Activated CD8-positive, alpha-beta memory T cell treated with anti-CD3 and anti-CD28 coated beads, Interleukin-2, amount 10 ng/mL, durations not matched to agents 7 days and 5 days (primary cell): ENCODE measurements at places on chromosomes 2 and 18. TPM values are rescaled to one million over a fixed set of nuclear protein-coding genes. Genes with fewer than 3 reads are reported as not detected.

Gene CCDC88A
- total RNA-seq: 15.9 TPM

DNA sequence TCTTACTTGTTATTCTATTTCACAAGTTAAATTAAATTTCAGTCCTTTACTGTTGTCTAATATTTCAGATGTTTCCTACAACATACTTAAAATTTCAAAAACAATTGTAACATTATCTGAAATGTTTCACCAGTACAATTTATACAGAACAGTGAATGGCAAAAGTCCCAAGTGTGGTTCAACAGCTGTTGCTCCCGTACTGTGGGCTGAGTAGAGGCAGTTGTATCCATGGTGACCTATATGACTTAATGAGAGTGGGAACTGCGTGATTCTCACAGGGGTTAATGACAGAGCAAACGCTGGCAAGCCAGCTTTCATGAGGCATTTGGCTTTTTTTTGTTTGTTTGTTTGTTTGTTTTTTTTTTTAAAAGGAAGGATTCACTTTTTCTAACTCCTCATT, 5.3 kb upstream of the PLCL1 start:
- no peak for DNase-seq

Gene PCGF1
- 15.5 TPM for total RNA-seq

- DNase-seq: no peak
These were observed 43.6 kb downstream of the NOL10 start for GRCh38 chr2:10646153-10646552.

DNA sequence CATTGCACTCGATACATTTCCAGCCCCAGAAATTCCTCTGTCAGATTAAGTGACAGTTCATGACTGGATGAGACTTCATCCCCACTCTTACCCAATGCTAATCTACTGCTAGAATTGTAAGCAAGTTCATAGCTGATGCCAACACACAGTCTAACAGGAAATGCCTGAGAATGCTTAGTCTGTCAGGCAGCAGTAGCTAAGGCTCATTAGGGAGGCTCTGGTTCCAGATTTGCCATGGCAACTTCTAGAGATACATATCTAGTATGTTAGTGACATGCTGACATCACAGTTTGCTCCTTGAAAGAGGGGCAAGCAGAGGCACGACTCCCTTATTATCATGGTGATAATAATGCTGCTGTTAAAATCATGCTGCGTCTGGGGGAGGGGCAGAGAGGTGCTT, 198.4 kb downstream of the RBM43 start:
- DNase-seq: no peak

Gene GALR1
- not detected for total RNA-seq

- DNase-seq: no peak
These were observed 46.7 kb downstream of the SDC1 start for GRCh38 chr2:20178249-20178607.

Gene UGT1A10
- not detected for total RNA-seq

GRCh38 chr2:54897420-54898310, 152.6 kb downstream of the RTN4 start:
- DNase-seq: no peak

DNA sequence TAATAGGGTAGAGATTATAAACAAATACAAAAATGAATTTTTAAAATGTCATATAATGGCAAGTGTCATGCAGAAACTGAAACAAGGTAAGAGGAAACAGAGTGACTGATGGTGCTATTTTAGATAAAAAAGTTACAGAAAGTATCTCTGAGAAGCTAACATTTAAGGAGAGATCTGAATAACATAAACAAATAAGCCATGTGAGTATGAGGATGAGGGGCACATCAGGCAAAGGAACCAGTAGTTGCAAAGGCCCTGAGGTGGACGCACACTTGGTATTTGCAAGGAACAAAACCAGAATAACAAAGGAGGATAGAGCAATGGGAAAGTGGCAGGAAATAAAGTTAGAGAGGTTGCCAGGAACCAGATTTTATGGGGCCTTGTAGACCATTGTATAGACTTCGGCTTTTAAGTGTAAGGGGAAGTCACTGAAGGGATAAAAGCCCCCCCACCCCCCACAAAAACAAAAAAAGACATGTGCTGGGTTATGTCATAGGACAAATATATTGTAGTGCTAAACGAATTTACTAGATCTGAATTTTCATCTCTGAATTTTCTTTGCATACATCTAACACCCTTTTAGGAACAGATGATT, 159.2 kb downstream of the DTNB start:
- DNase-seq: no peak

DNA sequence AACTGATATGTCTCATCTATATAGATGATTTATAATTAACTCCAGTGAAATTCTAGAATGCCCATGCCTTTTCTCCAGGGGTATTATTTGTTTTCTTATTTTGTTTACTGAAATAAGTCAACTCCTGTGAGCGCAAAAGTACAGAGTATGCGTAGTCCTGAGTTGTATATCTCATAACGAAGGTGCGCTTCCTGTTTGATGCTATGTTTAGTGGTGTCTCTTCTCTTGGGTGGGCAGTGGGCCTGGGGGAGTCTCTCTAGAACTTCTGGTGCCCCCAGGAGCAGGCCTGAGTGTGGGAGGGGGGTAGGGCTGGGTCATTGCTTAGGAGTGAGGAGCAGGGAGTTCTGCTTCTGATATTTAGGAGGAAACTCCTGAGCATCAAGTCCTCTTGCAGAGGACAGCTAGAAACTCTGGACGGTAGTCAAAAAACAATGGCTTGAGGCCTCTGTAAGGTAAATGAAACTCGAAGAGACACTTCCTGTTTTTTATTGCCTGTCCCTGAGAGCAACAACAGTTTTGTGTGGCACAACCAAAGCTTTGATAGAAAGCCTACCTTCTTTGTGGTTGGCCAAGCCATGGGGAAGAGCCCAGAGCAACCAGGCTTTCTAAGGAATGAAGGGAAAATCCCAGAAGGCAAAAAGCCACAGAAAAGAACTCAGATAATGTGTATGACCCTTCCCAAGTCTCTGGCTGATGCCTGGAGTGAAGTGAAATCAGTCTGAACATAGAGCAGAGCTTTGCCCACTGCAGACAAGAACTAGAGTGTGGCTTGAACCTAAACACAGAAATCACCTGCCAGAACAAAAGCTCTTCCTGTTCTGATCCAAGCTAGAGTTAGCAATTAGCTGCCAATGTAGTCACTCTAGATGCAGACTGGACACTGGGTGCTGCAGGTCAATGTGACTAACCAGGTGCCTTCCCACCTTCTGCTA, 8.5 kb upstream of the SP140L start:
- no peak for DNase-seq

Gene COL3A1
- total RNA-seq: 0.23 TPM

GRCh38 chr2:162333968-162334367, 10.0 kb upstream of the GCA start:
- no peak for DNase-seq

DNA sequence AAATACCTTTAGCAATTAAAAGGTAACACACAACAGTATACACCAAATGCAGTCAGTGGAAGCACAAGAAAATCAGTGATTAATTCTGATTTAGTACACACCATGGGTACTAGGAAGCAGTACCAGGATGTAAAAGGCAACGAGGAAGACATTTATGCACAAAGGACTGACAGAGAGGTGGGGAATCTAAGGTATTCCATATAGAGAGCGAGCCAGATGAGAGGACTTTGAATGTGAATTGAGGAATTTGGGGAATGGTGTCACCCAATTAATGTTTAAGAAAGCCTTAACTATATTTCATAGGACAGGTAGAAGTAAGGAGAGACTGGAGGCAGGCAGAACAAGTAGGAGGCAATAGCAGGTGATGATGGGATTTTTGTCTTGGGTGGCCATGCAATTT, 11.7 kb downstream of the CPS1 start:
- DNase-seq: no peak
